ENCODE measurements at places on chromosomes 7 and 10.

DNA sequence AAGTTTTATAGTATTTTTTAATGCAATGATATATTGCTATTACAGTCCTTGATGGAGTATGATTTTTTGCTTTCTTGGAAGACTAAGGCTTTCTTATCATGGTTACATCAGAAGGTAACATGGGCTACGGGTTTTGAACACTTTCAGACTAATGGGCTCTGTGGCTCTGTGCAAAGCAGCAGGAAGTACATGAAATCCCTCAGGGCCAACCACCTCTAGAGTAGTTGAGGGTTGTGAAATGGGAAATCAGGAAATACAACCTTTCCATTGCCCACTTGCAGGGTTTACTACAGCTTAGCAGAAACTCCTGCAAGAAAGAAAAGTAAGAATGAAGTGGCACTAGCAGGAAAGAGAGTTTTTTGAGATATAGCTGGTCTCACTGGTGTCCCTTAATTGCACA is 853.5 kb downstream of the KCNMA1 start:
- DNase-seq, result no peak

- DNase-seq, result no peak
Observed at GRCh38 chr7:100089458-100090196, 858 bp downstream of the COPS6 start.

DNA sequence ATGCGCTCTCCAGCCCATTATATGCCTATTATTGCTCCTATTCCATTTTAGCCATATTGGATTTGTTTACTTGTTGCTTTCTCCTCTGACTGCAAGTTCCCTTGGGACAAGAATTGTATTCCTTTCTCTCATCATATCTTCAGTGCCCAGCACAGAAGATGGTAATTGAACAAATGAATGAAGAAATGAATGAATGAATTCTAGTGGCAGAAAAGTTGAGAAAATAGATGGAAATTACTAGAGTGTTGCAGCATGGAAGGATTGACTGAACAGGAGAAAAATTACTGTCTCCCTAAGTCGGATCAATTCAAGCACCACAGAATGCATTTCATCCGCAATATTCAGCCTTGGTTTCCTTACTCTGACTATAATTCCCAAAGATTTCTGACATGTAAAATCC is 1243.2 kb downstream of the SORCS1 start:
- no peak for DNase-seq

DNA sequence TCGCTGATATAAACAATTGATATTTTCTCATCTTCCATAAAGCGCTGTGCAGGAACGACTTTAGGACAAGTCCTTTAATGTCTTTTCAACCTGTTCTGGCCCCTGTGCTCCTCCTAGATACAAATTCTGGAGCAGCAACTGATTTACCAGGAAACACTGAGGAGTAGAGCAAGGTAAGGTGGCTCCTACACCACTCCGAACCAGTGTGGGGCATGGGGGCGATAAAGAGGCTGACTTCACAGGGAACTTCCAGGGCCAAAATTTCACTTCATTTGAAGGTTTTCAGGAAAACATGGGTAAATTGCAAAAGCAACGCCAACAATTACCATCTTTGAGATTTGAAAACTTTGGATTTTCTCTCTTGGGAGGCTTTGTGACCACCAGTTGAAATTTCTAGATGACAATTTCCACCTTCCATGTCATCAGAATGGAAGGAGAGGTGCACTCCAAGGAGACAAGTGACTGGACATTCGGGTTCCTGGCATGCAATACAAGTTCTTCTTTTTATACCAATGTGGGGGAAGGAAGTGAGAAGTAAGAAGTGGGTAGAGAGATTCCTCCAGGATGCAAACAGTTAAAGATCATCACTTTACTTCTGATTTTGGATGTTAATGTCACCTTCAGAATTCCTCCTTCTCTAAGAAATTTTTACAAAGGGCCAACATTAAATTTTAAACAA is 118.5 kb downstream of the FAM107B start:
- DNase-seq, result no peak

GRCh38 chr7:29146057-29146706 is at the start of gene CPVL:
TSS of gene CPVL (minus strand) at chr7:29146537. CDS start at chr7:29121061, 25,476 bp downstream.
- no peak for DNase-seq

DNA sequence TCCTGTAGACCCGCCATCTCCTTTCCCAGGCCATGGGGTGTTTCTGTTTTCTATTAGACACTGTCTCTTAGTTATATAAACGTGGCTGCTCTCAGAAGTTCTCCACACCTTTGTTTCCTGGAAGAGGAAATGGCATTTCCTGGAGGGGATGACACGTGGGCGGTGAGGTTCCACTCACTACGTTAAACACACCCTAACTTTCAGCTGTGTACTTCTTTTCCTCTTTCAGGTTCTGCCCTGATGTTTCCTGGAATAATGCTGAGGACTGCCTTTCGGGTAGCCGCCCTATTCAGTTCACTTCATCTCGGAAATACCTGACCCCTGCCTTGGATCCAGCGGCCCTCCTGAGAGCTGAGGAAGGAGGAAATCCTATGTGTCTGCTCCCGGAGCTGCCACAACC is 3.4 kb upstream of the PRKCQ start:
- peak; percentile 80 for DNase-seq

GRCh38 chr10:50527442-50528043 is 96.2 kb downstream of the SGMS1 start:
- no peak for DNase-seq

GRCh38 chr7:24668927-24669635 is 88.2 kb downstream of the GSDME start:
- DNase-seq, result no peak

DNA sequence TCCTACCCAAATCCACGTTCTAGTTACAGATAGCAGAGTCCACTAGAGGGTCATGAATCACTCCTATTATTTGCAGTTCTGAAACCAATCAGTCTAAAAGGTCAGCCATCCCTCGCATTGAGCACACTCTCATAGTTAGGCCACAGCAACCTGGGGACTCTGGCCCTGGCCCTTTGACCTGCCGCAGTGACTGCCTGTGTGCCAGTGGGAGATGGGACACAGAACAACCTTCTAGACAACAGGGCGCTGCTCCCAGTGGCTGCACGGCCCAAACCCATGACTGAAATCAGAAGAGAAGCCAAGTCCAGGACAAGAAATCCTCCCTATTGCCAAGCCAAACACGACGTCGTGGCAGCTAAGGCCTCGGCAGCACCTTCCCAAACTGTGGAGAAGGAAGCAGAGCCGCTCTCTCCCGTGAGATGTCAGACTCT is 158.5 kb downstream of the HERPUD2 start:
- no peak for DNase-seq

DNA sequence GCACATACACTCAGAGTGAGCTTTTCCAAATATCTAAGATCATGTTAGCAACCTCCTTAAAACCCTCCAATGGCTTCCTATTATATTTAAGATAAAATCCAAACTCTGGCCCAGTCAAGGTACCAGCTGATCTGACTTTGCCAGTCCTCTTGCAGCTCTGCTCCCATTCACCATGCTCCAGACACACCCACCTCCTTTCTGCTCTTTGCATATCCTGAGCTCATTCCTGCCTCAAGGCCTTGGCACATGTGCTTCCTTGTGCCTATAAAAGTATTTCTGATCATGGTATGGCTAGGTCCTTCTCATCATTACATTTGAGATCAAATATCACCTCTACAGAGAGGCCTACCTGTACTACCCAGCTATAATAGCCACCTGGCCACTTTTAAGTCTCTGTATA is 27.5 kb downstream of the XPNPEP1 start:
- no peak for DNase-seq

DNA sequence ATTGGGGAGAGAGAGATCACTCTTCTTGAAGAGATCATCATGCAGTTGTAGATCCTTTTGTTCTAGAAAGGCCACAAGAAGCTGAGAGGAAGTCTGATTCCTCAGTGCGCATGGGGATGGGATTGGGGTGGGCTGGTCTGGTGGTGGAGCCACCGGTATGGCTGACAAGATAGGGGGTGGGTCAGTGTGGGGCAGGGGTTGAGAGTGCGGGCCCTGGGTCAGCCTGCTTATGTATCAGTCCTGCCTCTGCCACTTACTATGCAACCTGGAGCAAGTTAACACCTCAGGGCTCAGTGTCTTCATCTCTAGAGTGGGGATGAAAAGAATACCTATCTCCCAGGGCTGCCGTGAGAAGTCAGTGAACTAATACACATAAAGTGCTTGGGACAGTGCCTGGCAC is 8.0 kb downstream of the SMARCD3 start:
- no peak for DNase-seq

GRCh38 chr7:133742709-133743538 is 384.2 kb upstream of the LRGUK start:
- no peak for DNase-seq

GRCh38 chr7:101998029-101998905 is 180.8 kb downstream of the CUX1 start:
- DNase-seq, result no peak

DNA sequence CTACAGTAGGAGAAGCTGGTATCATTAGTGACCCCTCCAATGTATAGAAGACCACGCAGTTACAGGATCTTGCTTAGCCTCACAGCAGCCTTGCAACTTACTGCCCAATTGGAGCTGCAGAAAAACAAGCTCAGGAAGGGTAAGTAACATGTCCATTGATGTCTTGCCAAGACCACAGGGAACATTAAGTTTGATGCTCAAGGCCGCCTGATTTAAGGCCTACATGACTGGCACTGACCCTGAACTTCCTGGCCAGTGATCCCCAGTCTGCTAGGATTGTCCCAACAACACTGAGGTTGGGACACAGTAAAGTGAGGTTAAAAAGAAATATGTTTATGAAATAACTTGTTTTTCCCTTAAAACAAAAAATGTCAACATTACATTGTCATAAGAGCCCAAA is 6.8 kb upstream of the GDF2 start:
- DNase-seq, result no peak

DNA sequence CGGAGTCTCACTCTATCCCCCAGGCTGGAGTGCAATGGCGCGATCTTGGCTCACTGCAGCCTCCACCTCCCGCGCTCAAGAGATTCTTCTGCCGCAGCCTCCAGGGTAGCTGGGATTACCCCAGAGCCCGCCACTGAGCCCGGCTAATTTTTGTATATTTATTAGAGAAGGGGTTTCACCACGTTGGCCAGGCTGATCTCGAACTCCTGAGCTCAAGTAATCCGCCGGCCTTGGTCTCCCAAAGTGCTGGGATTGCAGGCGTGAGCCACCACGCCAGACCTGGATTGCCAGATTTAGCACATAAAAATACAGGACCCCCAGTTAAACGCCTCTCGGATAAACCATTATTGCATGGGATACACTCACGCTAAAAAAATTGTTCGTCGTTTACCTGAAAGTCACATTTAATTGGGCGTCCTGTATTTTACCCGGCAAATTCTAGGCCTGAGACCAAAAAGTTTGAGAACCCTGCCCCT is 375 bp upstream of the GATAD1 start:
- DNase-seq, result no peak

DNA sequence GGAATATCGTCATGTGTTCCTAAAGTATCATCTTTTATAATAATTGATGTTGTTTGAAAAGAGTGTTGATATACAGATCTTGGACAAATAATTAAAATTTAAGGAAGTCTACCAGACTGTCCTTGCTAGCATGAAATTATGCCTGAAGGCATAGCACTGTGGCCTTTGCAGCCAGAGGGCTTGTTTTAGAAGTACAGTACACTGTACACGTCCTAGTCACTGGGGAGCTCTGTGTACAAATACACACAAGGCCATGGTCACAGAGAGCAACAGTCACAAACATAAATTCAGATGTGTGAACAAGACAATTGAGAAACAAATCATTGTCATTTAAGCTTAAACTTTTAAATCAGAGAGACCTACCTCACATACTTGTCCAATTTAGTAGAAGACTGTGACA is 133.0 kb downstream of the KIAA1217 start:
- DNase-seq, result no peak

DNA sequence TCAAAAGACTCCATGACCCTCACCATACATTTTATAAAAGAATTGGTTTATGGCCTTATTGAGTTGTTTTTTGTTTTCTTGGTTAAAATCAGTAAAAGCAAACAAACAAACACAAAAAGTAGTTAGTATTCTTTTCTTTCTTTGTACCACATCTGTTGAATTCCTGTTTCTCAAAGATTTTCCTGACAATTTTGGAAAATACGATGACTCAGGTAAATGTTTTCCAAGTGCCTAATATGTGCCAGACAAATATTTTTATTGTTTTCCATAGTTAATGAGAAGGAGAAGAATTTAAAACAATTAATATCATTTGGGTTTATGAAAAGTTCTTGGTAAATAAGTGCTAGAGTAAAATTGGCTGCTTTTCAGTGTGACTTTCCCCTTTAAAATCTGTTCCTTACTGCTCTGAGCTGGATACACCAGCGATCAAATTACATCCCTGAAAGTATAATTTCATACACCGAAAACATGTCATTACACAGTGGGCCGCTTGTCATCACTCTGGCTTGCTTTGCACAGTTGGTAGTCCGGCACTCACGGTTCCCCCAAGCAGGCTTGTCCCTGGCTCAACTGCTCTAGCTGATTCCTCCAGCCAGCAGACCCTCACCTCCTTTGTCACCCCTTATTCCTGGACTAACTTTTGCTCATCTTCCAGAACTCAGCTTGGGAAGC is 80.5 kb downstream of the TBXAS1 start:
- DNase-seq, result no peak
